Stimulated activated CD8-positive, alpha-beta memory T cell treated with anti-CD3 and anti-CD28 coated beads, Interleukin-2, amount 100 ng/mL, for 1 hour (primary cell): ENCODE measurements at places on chromosomes 11 and 22.

- DNase-seq, result no peak
Measured at GRCh38 chr11:21142007-21142406, 472.6 kb downstream of the NELL1 start.

- no peak for DNase-seq
Measured at GRCh38 chr11:3879967-3880542, 24.6 kb downstream of the STIM1 start.

- no peak for DNase-seq
Measured at GRCh38 chr11:111922803-111923202, 4.1 kb downstream of the C11orf52 start.

DNA sequence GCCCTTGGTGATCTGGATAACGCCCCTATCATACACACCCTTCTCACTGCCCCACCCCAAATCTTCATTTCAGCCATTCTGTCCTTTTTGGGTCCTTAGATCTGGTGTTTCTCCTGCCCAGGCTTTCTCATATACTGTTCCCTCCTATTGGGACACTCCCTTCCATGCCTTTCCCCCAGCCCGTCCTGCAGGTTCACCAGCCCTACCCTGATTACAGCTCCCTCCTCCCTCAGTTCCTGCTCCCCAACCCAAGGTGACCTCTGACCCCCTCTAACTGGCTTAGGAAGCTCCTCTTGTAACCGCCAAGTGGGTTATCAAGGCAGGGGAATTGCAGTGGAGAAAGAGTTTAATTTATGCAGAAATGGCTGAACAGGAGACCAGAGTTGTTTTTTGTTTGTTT lies 13.0 kb downstream of the MTFP1 start:
- DNase-seq, result no peak

GRCh38 chr11:126113515-126113957 lies 50.9 kb upstream of the CDON start:
- DNase-seq, result no peak

DNA sequence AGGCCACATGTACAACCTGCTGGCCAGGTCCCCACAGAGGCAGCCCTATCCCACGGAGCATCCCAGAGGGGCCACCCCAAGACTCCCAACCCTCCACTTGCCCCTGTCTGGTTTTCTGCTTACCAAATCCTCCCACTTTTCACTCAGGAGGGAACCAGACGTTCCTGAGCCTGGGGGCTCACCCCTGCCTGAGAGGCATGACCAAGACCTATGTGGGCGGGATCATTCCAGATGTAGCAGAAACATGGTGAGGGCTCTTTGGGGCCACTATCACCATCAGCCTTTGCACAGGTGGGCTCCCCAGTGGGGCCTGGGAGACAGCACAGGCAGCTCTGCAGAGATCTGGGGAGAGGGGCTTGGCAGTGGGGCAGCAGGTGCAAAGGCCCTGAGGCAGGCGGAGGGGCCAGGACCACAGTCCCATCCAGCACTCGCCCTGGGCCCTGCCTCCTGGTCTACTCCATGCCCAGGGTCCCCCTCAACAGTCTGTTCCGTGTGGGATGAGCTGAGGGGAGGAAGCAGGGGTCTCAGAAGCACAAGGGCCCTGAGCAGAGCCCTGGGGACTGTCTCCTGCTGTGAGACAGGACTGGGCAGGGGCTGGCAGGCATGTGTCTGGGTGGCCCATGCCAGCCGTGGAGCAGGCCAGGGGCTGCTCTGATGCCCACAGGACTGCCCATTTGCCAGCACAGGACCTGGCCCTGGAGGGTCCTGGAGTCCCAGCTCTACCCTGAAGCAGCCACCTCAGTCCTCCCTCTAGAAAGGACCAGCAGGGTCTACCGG lies 9.4 kb downstream of the PIM3 start:
- no peak for DNase-seq

DNA sequence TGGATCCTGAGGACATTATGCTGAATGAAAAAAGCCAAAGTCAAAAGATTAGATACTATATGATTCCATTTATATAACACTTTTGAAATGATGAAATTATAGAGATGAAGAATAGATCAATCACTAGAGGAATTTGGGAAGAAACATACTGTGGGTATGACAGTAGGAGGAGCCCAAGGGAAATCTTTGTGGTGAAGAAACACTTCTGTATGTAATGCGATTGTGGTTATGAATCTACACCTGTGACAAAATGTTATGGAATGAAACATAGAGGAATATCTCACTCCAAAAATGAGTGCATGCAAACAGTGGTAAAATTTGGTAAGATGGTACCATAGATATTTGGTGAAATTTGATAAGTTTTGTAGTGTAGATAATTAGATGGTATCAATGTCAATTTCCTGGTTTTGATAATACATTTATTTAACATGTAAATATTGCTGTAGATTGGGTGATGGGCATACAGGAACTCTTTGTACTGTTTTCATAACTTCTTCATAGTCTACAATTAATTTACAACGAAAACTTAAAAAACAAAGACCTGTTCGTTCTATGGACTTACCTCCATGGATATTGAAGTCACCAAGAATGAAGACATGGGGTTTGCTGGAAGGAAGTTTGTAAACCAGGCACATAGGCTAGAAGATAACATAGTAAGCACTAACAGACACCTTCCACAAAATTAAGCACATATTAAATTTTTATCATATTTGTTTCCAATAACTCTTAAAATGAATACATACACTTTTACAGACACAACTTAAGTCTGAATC lies 11.5 kb downstream of the MRGPRX1 start:
- no peak for DNase-seq

GRCh38 chr11:66126808-66127555 lies 56.9 kb downstream of the PACS1 start:
- peak; percentile 11 for DNase-seq

DNA sequence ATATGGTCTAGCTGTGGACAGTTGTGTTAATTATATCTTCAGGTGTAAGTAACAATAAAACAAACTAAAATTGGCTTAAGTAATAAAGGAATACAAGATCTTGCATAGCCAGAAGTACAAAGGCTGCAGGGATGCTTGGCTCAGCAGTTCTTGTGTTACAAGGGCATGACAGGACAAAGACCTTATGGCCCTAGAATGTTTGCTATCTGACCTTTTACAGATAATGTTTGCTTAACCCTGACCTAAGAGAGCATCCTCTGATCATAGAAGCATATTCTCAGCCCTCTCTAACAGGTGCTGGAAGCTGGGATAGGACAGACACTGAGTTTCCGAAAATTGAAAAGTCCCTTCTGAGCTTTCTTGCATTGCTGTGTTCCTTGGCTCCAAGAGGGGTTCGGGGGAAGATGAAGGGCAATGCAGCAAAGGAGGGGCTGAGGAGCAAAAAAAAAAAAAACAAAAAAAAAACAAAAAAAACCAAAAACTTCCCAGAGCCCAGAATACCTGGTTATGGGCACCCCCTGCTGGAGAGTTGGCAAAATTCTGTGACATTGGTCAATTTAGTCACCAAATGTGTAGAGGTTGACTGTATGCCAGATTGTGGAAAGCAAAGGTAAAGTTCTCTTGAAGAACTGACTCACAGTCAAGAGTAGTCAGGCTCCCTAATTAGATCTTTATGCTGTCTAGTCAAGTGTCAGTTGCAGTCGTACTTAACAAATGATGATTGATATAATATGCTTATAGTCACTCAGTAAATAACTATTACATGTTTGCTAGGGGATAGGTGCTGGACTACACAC lies 10.4 kb upstream of the HIKESHI start:
- DNase-seq, result peak; percentile 33

DNA sequence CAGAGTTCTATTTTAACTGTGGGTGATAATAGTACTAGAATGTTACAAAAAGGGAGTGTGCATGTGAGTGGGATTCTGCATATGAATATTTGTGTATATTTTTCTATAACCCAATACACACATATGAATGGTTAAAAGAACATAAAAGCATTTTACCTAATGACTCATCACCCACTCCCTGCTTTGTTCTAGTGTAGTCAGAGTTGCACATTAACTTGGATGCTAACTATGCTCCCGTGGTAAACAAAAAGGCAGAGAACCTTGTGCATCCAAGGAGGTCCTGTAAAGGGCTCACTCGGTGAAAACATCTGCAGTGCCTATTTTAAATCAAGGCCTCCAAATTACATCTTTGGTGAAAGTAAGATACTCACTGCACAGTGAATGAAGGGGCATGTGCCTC lies 1289.4 kb downstream of the LRRC4C start:
- no peak for DNase-seq

GRCh38 chr11:2582946-2583604 lies 116.7 kb downstream of the KCNQ1OT1 start:
- DNase-seq, result no peak

- DNase-seq, result no peak
Measured at GRCh38 chr11:48354677-48355076, 11.6 kb downstream of the OR4C5 start.

DNA sequence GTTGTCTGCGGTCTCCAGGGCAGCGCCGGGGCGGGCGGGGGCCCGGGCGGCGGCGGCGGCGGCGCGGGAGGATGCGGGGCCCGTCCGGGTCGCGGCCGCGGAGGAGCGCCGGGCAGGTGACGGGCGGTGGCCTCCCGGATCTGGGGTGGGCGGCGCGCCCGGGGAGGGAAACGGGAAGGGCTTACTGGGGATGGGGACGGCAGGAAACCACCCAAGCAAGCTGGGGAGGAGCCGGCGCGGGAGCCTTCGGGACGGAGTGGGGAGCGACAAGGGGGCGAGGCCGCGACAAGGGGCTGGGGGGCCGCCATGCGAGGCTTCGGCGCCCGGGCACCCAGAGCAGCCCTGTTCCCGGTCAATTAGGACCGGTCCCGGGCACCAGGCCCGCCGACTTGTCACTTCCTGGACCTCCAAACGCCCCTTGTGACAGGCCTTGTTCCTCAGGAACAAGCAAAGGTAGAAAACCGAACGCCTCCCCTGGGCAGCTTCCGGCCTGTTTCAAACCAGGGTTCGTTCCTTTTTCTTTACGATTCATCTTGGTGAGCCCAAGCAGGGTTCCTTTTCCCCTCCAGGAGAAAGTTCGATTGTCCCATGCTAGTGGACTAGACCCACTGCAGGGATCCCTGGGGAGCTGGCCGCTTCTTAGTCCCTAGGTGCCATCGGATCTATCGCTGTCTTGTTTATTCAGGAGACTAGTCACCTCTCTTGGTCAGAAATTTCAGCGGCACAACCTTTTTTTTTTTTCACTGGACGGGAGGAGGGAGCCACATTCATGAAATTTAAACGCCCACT lies 492 bp downstream of the JHY start:
- DNase-seq, result peak; percentile 13

- no peak for DNase-seq
Measured at GRCh38 chr22:33896154-33896553, 24.1 kb downstream of the LARGE1 start.

DNA sequence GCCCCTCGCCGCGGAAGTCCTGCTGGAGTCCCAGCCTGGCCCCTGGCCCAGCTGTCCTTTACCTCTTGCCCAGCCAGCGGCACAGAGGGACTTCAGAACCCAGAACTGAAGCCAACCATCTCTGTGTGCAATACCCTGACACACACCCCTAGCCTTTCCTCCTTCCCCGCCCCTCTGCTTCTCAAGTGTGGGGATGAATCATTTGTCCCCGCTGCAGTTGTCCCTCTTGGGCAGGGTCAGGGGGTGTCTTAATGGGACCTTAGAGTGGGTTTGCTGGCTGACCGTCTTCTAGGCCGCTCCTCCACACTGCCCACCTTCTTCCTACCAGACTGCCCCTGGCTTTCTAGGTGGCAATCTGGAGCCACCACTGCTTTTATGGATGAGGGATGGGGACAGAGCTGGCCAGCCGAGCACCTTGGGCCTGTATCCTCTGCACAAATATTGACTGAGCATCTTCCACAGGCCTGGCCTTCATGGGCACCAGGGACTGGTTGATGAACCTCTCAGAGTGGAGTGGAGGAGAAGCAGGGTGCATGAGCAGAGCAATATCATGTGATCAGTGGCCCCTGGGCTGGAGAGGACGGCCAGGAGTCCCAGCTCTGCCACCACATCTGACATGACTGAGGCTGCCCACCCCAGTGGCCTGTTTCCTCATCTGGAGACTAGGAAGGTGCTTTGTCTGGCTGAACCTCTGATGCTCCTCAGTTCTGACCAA lies 668 bp upstream of the CHST1 start:
- no peak for DNase-seq

DNA sequence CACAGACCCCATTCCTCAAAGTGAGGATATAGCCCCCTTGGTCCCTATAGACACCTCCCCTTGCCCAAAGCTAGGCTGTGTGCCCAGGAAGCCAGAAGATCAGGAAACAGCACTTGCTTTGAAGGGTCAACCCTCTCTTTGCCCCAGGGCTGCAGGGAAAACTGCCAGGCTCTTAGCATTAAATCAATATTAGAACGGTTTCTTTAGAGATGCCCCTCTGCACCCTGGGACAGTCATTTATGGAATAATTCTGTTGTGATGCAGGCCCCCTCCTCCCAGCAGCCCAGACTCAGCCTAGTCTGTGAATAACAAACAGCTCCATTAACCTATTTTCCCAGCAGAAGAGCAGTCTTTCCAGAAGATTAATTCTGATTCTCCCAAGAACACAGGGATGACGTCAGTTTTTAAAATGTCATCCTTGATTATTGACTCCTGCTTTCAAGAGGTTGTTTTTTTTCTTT lies 11.6 kb upstream of the CAPN5 start:
- DNase-seq, result no peak

- no peak for DNase-seq
Measured at GRCh38 chr11:96162816-96163499, 180.0 kb downstream of the MAML2 start.

- DNase-seq, result no peak
Measured at GRCh38 chr11:111541254-111542061, 938 bp downstream of the LAYN start.

DNA sequence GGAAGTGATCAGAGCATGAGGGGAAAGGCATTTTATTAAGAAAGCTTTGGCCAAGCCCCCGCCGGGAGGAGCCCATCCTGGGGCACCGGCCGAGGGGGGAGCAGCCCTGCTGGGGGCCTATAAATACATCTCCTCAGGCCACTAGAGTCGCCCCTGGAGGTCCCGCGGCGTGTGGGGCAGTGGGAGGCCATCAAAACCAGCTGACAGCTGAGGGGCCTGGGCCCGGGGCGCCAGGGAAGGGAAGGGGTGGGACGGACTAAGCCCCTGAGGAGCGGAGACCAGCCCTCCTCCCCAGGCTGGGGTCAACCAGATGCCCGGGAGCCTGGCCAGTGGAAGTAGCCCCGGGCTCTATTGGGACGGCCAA lies 13.1 kb downstream of the SCARF2 start:
- no peak for DNase-seq

GRCh38 chr11:95559899-95560298 lies 229.7 kb downstream of the FAM76B start:
- no peak for DNase-seq

DNA sequence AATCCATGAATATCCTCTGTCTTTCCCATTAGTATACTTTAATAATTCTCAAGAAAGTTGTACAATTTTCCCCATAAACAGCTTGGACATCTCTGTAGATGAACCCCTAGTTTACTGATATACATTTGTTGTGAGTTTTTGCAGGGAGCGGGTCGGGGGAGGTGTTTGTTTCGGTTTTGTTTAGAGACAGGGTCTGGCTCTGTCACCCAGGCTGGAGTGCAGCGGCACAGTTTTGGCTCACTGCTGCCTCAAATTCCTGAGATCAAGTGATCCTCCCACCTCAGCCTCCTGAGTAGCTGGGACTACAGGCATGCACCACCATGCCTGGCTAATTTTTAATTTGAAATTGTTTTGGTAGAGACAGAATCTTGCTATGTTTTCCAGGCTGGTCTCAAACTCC lies 57.6 kb downstream of the IGLL5 start:
- DNase-seq, result no peak

- DNase-seq, result no peak
Measured at GRCh38 chr11:64119700-64120099, 46.2 kb downstream of the MACROD1 start.

GRCh38 chr11:46677169-46677568 lies 23.2 kb downstream of the ARHGAP1 start:
- DNase-seq, result no peak
